ENCODE measurements at places on chromosomes 1 and 21.

DNA sequence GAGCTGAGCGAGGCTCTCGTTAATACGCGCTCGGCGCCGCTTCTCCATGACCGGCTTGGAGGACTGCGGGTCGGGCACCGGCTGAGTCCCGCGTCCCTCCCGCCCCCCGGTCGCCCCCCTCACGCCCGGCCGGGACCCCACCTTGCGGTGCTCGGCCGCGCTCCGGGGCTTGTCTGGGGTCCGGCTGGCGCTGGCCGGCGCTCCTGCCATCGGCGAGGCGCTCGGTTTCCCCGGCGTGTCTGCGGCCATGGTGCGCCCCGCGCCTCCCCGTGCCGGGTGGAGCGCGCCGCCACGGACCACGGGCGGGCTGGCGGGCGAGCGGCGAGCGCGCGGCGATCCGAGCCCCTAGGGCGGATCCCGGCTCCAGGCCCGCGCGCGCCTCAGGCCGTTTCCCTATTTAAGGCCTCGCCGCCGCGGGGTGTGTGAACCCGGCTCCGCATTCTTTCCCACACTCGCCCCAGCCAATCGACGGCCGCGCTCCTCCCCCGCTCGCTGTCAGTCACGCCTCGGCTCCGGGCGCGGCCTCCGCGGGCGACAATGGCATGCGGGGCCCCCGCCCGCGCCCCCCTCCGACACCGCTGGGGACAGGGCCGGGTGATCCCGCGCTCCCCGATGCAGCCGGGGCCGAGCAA, at the start of gene HES4:
Gene HES4, minus strand, starts transcription at position 373 of the 632 bp plus-strand sequence. Its CDS starts 124 bp downstream, at position 249.
- DNase-seq, result peak; percentile 98

- DNase-seq, result no peak
Measured at GRCh38 chr1:218851586-218851985, 322.1 kb upstream of the LYPLAL1 start.

GRCh38 chr1:30422251-30422650, 301.1 kb downstream of the MATN1 start:
- DNase-seq, result no peak

GRCh38 chr21:42614396-42614795, 39.0 kb upstream of the PDE9A start:
- no peak for DNase-seq

GRCh38 chr1:38558500-38559445, 300.8 kb downstream of the RRAGC start:
- DNase-seq, result peak; percentile 89

- peak; percentile 48 for DNase-seq
Measured at GRCh38 chr1:46735708-46736324, 16.9 kb upstream of the EFCAB14 start.

DNA sequence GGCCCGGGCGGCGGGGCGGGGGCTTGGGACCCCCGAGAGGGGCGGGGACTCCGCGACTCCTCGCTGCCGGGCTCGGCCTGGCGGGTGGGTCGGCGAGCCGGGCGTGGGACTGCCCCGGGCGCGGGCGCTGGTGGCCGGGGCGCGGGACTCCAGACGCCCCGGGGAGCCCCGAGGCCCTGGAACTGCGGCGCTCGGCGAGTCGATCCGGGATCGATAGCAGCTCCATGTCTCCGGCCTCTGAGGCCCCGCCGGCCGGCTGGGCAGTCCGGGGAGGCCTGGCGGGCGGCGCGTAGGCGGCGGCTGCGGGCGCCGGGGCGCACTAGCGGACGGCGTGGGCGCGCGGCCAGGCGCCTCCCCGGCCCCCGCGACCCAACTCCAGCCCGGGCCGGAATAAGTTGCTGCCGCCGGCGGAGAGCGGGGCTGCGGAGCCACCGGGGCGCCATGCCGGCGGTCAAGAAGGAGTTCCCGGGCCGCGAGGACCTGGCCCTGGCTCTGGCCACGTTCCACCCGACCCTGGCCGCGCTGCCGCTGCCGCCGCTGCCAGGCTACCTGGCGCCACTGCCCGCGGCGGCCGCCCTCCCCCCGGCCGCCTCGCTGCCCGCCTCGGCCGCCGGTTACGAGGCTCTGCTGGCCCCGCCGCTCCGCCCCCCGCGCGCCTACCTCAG, 400 bp downstream of the SAMD11 start:
- DNase-seq, result peak; percentile 84

Measured in H7 (cell line).